Fibroblast of mammary gland (primary cell): ENCODE measurements at places on chromosomes 4 and X.

GRCh38 chrX:141443922-141444321 is 140.6 kb downstream of the SPANXA1 start:
- no peak for DNase-seq

DNA sequence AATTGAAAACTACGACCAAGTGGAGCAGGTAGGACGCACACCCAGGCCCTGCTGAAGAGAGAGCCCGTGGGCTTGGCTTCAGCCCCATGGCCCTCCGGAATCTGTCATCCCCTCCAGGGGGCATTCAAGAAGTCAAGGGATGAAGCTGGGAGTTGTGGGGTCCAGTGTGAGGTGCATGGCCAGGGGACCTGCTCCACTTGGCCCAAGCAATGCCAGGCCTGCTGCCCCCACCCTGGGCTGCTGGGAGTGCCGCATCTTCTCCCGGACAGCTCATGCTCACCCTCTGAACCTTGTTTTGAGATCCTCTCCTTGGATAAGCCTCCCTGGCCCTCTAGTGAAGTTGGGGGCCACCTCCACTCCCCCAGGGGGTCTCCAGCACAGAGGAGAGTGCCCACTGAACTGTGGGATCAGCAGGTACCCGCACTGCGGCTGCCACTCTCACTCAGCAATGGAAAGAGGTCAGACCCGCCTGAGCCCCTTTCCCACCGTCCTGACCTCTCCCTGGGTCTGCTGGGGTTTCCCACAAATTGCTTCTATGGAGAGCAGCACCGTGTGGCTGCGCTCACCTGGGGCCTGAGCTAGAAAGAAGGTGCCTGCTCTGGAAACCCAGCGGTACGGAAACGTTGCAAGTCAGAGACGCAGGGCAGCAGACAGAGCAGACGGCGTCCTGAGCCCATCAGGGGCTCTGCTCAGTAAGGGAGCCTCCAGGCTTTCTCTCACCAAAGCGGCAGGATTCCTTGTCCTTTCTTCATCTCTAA is 5.0 kb upstream of the ABLIM2 start:
- DNase-seq = no peak

DNA sequence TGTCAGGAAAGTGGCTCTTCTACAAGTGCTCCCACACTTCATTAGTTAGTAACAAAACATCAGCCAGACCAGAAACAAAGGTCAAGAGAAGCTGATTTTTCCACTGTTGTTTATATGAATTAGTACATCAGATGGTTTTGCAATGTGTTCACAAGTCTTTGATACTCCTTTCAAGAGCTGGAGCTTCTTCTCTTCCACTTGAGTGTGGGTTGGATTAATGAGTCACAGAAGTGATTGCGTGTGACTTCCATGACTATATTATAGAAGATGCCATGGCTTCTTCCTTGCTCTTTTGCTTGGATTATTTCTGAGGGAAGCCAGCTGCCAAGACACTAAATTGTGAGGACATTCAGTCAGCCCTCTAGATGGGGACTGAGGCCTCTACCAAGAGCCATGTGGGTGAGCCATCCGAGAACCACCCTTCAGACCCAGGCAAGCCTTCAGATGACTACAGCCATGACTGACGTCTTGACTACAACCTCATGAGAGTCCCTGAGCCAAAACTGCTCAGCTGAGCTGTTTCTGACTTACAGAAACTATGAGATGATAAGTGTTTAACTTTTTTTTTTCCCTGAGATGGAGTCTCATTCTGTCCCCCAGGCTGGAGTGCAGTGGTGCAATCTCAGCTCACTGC is 18.1 kb downstream of the SOWAHB start:
- peak; percentile 68 for DNase-seq

DNA sequence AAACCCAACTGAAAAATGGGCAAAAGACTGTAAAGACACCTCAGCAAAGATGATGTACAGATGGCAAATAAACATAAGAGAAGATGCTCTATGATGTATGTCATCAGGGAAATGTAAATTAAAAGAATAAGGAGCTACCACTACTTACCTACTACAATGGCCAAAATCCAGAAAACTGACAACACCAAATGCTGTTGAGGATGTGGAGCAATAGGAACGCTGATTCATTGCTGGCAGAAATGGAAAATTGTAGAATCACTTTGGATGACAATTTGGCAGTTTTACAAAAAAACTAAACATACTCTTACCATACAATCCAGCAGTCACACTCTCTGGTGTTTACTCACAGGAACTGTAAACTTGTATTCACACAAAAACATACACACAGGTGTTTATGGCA is 222.3 kb upstream of the LDB2 start:
- peak; percentile 76 for DNase-seq

DNA sequence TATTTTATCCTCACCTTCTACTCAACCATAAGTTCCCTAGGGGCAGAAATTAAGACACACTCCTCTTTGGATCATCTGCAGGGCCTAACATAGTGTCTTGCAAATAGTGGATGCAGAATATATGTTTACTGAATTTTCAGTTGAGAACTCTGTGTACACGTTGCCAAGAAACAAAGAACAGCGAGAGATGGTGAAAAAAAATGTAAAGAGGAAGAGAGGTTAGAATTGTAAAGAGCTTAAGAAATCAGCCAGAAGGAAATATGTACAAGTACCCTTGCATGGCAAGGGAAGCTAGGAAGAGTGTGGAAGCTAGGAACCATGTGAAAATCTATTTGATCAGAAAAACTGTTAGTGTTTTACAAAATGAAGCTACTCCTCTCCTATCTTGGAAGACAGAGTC is 431.0 kb downstream of the SMARCA1 start:
- DNase-seq = no peak

DNA sequence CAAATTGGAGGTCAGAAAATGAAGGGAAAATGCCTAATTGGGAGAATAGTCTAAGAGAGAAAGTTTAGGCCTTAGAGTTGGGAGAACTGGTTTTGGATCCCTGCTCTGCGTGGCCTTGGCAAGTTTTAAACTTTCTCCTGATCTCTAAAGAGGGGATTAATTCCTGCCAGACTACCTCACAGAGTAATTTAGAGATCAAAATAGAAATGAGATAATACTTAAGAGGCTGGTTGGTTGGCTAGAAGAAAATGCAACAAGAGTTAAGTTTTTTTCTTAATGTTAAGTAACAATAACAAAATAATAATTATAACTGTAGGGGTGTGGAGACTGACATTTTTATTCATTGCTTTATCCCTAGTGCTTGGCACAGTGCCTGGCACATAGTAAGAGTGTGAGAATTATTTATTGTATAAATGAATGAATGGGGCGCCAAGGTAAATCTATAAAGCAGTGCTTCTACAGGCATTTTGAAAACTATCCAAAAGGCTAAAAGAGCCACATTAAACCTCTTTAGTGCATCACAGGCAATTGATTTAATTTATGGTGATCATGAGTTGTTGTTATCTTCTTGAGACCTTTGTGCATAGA is 160.5 kb downstream of the RASL11B start:
- DNase-seq = no peak

GRCh38 chrX:120302434-120302833 is 8.8 kb downstream of the TMEM255A start:
- DNase-seq = no peak

DNA sequence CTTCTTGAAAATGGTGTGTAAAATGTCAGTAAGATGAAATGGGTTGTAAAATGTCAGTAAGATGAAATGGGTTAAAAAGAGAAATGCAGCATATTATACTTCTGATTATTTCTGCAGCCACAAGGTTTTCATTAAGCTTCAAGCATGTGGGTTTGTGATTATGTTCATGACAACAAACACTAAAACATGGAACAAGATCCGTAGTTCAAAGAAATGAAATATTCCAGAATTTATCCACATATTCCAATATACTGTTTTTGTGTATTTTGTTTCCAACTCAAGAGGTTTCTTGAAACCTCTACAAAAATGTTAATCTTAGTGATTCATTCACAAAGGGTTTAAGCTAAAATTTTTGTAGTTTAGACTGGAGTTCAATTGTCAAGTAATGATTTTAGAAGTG is 84.0 kb downstream of the ADAMTS3 start:
- no peak for DNase-seq

DNA sequence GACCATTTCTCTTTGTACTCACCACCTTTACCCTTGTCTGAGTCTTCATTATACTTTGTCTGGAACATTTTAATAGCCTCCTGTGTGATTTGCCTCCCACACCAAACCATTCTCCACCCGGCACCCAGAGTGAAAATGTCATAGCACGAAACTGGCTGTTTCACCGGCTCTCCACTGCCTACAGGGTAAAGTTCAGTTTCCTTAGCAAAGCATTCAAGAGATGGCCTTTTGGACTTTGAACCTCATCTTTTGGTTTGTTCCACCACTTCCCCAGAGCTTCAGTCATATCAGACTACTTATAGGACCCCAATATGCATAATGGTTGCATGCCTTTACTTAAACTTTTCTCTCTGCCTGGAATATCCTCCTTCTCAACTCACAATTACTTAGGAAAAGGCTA is 38.3 kb downstream of the RAP2C start:
- no peak for DNase-seq
